ENCODE measurements at places on chromosomes 1 and 21.

- DNase-seq, result peak; percentile 48
These were observed 2.4 kb downstream of the UROD start for GRCh38 chr1:45014321-45015028.

- no peak for DNase-seq
These were observed 45.3 kb upstream of the GJB5 start for GRCh38 chr1:34709547-34709946.

- DNase-seq, result peak; percentile 84
These were observed 20.9 kb downstream of the ERICH3 start for GRCh38 chr1:74652711-74653139.

- DNase-seq, result no peak
These were observed 611 bp upstream of the PIK3C2B start for GRCh38 chr1:204495078-204495753.

DNA sequence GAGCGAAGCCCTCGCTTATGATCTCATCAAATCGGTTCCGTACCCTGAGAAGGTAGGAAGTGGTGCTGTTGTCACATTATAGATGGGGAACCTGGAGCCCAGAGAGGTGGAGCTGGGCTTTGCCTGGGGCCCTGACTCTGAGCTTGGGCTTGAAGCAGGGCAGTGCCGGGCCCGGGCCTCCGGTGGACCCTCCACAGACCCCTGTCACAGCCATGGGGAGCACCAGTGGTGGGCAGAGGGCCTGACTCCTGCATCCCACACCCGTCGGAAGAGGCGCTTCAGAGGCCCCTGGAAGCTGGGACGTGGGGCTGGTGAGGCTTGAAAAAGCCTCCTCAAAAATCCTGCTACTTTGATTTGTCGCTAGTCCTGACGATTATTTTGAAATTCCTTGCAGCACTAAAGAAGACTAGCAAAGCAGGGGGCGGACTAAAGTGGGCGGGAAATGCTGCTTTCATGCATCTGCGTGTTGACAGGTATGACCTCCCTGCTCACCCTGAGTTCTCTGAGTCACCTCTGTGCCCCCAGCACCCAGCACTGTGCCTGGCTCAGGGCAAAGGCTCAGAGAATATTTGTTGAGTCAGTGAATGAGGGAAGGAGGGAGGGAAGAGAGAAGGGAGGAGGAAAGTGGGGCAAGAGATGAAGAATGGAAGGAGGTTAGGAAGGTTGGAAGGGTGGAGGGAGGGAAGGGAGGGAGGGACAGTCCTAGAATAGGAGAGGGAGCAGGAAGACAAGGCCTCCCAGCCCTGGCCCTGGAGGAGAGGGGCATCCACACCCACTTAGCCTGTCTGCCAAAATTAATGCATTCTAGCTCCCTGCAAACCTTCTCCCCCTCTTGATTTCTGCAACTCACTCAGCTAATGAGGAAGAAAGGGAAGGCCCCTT lies 262.8 kb upstream of the VAMP3 start:
- DNase-seq, result no peak

GRCh38 chr1:204420039-204421004 lies 8.7 kb upstream of the PPP1R15B start:
- no peak for DNase-seq

DNA sequence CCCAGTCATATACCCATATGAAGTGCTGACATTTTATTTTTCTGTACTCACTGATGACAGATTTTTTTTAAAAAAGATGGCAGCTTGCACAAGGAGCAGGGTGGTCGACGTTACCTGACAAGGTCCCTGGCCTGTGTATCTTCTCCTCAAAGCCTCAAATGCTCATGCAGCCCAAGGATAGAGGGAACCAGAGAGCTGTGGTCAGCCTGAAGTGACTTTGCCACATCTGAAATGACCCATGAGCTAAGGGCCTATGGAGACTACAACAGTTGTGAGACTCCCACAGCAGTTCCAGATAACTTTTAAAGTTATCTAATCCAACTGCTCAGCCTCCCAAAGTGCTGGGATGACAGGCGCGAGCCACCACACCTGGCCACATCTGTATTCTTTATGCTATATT lies 131.1 kb downstream of the GLUL start:
- no peak for DNase-seq

DNA sequence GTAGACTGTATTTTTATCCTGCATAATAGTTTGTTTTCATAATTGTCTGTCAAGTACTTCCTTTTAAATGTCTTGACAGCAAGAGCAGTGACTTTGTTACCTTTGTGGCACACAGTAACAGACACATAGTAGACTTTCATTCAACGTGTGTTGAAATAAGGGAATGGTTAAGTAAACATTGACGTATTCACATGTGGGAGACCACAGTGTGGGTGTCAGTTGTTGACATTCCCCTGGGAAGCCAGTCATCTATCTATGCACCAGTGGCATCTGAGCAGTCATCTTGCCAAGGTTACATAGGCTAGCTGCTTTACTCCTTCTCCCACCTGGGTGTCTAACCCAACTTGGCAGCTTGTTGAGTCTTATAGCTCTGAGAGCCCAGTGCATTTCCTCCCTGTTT lies 1.4 kb upstream of the NUP133 start:
- peak; percentile 18 for DNase-seq

DNA sequence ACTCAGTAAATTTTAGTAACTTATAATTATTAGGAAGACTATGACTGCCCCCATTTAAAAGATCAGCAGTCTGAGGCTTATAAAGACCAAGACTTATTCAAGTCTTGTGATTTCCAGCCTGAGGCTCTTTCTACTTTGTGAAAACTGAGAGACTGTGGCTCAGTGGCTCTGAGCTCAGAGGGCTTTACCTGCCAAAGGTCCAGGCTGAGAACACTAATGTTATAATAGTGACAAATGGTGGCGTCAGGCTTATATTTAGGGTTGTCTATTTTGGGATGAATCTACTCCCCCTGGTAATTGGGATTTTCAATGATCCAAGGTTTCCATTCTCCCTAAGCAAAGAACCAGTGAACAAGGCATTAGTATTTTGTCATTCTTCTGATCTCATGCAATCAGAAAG lies 42.6 kb upstream of the EPS15 start:
- no peak for DNase-seq

DNA sequence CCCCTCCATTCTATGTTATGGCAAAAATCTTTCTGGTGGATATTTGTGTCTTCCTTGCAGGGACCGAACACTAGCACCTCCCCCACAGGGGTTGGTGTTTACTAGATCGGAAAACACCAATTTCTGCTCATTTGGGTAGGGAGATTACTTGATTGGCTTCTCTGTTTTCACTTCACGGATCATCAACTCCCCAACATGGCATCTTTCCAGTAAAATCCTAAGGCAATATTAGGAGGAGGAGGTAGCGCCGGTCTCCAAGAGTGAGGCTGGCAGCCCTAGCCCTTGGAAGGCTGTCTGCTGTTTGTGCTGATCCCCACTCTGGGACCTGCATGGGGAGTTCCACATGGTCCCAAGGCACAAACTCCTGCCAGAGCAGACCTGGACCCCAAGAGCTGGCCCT lies 12.2 kb downstream of the VASH2 start:
- DNase-seq, result no peak

DNA sequence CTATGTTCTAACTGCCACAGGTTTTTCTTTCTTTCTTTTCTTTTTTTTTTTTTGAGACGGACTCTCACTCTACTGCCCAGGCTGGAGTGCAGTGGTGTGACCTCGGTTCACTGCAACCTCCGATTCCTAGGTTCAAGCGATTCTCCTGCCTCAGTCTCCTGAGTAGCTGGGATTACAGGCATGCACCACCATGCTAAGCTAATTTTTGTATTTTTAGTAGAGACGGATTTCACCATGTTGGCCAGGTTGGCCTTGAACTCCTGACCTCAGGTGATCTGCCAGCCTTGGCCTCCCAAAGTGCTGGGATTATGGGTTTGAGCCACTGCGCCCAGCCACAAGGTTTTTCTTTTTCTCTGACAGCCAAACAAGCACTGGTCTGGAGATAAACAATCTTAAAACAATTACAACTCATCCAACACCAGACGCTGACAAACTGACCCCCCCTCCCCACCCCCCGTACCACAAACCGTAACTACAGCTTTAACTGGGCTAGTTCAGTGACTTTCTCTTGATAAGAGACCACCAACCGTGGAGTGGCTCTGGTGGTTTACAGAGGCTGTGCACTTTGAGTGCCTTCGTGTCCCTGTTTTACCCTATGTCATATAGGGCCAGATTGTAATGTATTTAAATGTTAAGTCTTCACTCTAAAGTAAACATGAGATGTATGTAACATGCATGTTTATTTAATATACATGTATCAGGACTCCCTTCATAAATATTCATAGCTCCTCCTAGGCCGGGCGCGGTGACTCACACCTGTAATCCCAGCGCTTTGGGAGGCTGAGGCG lies 19.5 kb upstream of the PUM1 start:
- no peak for DNase-seq

DNA sequence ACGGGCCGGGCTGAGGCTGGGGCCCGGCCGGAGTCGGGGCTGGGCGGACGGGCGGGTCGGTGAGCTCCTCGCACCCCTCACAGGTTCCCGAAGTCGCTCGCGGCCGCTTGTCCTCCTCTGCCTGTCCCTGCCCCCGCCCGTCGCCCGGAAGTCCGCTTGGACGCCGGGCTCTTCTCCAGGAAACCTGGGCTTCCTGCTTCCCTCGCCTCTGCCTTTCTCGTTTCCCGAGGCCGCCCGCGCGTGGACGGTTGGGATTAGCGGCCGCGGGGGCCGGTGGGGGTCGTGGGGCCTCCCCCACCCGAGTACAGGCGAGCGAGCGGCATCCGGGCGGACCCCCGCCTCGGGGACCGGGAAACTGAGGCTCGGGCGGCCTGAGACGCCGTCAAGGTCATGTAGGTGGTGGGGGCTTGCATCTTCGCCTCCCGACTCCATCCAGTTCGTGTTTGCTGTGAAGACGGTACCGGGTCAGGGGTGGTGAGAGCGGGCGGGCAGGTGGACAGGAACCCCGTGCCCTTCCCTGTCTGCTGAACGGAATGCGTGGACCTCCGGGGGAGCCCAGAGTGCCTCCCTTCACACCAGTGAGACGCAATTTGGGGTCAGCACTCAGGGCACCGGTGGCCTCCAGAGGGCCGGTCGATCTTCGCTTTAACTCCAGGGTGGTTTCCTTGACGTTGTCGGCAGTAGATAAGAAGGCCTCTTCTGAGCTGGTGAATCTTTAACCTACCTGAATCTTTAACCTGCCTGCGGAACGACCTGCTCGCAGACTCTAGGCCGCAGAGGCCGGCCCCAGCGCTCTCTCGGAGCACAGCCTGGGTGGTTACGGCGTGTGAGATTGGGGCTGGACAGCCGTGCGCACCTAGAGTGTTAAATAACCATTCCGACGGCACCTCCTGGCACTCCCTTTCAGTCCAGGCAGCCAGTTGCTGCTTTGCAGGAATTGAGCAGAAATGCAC lies 686 bp downstream of the ARF1 start:
- DNase-seq, result no peak

GRCh38 chr1:234609691-234610042 lies 311 bp downstream of the IRF2BP2 start:
- no peak for DNase-seq

- DNase-seq, result peak; percentile 29
These were observed 27.3 kb downstream of the F11R start for GRCh38 chr1:160993544-160994193.

DNA sequence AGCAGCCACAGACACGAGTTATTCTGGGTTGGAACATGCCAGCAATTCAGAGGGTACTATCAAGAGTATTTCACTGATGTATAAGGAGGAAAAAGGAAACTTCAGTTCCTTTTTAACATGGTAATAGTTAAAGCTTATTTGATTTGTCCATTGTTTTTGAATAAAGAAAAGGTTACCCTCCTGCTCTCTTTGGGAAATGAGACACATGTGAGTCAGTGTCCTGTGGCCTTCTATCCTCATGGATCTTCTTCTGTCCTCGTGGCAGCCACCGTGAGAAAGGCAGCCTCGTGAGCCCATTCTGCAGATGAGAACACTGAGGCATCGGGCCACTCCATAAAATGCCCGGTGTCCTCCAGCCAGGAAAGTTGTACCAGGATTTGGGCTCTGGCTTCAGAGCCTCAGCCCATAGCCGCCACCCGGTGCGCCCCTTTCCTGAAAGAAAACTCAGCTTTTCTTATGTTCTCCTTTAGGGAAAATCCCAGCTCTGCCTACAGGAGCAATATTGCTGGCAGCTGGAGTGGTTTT lies 24.8 kb downstream of the KCNAB2 start:
- DNase-seq, result no peak

- no peak for DNase-seq
These were observed 3.9 kb upstream of the VPS72 start for GRCh38 chr1:151193856-151194255.

DNA sequence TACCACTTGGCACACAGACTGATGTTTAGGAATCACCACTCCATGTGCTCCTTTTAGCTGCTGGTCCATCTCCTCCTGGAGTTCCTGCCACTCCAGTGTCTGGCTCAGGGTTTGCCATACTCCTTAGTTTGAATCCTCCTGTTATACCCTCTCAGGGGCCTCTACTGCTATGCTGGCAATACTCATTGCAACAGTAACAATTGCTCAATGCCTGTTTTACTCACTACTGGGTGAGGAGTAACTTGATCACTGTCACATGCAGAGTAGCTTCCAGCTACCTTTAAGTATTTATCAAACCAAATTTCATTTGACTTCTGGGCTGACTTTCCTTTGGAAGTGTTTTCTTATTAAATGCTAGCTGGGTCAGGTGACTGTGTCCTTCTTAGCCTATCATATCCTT lies 107.2 kb upstream of the WLS start:
- peak; percentile 67 for DNase-seq

DNA sequence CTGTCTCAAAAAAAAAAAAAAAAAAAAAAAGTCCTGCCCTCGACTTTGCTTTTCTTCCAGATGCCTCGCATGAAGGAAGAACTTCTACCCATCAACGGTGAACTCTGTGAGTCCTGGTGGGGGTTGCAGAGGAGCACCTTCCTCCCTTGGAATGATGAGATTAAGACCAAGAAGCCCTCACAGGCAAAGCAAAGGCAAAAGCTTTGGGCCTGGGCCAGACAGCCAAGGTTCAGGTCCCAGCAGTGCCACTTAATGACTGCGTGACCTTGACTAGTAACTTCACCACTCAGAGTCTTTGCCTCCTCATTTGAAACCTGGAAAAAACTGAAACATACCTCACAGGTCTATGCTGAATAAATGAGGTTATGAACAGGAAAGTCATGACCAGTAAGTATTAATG lies 55.5 kb downstream of the ZSCAN20 start:
- DNase-seq, result no peak

DNA sequence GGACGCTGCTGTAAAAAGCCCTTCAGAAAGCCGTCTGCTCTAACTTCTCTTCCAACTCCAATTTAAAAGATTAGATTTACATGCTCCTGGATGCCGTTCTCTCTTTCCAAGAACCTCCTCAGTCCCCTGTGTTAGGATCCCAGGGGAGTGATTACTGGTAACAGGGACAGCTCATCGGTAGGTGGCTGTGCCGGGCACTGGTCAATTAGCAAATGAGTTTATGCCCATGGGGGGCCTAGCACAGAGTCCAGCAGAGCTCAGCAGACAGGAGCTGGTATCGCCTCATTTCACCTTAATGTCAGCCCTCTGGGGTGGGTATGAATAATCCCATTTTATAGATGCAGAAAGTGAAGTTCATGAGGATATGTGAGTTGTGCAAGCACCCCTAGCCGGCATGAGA lies 191.9 kb downstream of the GRIK3 start:
- DNase-seq, result no peak

- no peak for DNase-seq
These were observed 296.5 kb downstream of the SIPA1L2 start for GRCh38 chr1:232333419-232333767.

- no peak for DNase-seq
These were observed 2.0 kb downstream of the KRTAP10-9 start for GRCh38 chr21:44628707-44629391.

All from skeletal muscle cell (primary cell).